ENCODE measurements at places on chromosomes 2 and 18.

- DNase-seq: no peak
Observed at GRCh38 chr2:29192526-29192925, 77.3 kb downstream of the CLIP4 start.

DNA sequence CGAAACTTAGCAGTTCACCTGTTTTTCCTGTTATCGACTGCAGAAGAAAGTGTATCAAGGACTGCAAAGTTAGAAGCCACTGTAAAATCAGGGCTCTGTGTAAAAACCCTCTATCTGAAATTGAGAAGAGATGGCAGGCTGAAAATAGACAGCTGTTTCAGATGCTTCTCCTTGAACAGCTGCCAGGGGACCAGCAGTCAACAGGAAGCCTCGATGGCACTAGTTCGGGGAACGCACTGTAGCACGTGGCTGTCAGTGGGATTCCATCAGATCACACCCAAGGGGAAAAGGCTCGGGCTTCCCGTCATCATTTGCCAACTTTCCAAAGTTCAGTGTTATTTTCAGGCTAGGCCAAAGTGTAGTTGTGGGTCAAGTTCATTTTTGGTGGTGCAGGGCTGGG, 316.9 kb downstream of the TXNL1 start:
- DNase-seq: no peak

DNA sequence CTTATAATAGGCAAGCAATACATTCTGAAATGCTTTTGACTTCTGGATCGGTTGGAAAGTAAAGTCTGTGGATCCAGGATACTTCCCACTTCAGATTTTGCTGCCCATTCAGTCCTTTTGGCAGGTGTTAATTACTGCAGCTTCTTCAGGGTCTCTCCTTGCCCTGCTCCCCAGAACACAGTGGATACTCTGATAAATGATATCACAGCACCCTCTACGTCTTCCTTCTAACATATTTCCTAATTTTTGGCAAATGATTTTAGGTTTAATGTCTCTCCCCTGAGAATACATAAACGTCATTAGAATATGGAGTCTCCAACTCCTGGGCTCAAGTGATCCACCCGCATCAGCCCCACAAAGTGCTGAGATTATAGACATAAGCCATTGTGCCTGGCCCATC, 249.8 kb downstream of the NYAP2 start:
- DNase-seq: no peak

DNA sequence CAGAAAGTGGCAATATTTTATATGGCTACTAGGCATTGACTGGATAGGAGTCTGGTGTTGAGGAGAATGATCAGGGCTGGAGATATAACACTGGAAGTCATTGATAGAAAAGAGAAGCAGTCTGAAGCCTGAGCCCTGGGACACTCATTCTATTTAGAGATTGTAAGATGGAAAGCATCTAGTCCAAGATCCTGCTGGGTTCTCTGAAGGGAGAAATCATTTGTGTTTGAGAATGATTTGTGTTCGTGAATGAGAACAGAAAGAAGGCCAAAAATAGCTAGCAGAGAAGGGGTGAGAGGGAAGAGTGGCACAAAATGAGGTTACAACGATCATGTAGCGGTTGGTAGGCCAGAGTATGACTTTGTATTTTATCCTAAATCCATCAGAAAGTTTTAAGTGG, 7.6 kb upstream of the ALS2 start:
- no peak for DNase-seq

DNA sequence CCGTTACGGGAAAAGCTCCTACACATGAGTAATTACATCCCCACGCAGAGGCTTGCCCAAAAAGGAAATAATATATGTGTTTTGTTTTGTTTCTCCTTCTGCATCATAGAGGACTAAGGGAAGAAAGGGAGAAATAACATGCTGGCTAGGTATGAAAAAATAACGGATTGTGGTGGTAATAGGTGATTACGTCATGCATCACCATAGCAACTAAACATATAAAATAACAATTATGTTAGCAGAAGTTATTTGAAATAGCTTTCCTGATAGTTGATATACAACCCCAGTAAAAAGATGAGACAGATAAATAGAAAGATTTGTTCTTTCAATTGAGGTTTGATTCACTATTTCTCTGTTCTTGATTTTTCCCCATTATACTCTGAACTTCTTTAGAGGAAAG, 518.0 kb downstream of the ZNF516 start:
- peak; percentile 3 for DNase-seq
